CD4-positive, alpha-beta T cell (primary cell): ENCODE measurements at places on chromosomes 12 and 14. TPM values are rescaled to one million over a fixed set of nuclear protein-coding genes. Genes with fewer than 3 reads are reported as not detected.

RND1 gene
- 5.7 TPM for total RNA-seq

KRT83 gene
- total RNA-seq, result not detected

- no peak for DNase-seq
Observed at GRCh38 chr12:104701756-104702155, 245.0 kb downstream of the CHST11 start.

MORN3 gene
- 11.9 TPM for total RNA-seq

PIANP gene
- total RNA-seq, result 0.99 TPM

GRCh38 chr12:28776913-28777422, 372.1 kb upstream of the FAR2 start:
- no peak for DNase-seq

DBX2 gene
- total RNA-seq, result not detected

DNA sequence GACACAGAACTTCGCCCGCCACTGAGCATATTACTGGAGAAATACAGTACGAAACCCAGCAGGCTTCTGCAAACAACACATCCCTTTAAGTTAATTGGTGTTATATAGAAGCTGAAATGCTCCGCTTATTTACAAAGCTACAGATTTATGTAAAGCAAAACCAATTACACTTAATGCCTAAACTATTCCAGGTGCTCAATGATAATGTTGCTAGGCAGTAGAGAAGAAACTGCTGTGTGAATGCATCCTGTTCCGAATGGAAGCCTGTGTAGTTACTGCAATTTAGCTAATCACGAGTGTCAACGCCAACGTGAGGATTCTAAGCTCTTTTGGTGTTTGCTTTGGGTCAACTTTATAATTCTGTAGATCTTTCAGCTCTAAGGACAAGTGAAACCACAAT, 89.8 kb downstream of the SLC15A5 start:
- no peak for DNase-seq

DNA sequence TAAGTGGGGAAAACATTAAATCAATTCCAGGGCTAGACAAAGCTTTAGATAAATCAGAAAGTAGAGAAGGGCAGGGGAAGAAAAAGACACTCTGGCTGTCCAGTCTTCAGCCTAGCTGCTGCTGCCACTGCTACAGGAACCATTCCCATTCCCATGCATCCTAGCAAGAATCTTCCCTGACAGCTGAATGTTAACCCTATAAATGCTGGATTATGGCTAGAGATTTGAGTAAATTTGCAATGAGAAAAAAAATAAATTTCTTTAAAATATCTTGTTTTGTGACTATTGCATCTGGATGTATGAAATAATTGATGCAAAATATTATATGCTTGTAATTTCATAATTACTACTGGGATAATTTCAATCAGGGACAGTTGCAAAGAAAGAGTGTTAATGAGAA, 15.0 kb upstream of the CDKN3 start:
- no peak for DNase-seq

GRCh38 chr12:118061873-118062843, 1.2 kb upstream of the WSB2 start:
- DNase-seq, result no peak

GRCh38 chr12:112950701-112951100, 12.4 kb downstream of the OAS3 start:
- no peak for DNase-seq

DNA sequence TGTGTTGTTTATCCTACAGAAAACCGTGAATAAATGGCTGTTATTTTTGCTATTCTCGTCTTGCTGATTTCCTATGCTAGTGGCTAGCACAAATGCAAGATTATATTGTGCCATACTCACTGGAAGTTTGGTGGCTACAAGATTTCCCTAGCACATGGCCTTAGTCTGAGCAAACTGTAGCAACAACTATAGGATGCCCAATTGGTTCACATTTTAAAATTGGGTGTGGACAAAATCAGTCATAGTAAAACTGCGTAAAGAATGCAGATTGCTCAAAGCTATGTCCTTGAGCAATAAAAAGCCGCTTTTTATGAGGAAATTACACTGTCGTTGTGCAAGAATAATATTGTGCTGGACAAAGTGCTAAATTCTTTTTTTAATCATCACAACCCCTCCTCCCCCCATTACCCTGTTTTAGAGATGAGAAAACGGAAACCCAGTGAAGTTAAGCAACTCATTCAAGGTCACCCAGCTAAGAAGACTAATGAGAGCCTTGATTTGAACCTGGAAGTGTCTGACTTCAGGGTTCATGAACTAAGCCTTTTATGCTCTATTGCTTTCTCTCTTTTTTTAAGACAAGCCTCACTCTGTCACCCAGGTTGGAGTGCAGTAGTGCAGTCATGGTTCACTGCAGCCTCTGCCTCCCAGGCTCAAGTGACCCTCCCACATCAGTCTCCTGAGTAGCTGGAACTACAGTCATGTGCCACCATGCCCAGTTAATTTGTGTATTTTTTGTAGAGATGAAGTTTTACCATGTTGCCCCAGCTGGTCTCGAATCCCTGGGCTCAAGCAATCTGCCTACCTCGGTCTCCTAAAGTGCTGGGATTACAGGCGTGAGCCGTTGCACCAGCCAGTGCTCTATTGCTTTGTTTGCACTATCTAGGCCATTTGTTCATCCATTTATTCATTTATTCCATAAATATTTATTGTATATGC, 73.6 kb downstream of the SRGAP1 start:
- no peak for DNase-seq

DNA sequence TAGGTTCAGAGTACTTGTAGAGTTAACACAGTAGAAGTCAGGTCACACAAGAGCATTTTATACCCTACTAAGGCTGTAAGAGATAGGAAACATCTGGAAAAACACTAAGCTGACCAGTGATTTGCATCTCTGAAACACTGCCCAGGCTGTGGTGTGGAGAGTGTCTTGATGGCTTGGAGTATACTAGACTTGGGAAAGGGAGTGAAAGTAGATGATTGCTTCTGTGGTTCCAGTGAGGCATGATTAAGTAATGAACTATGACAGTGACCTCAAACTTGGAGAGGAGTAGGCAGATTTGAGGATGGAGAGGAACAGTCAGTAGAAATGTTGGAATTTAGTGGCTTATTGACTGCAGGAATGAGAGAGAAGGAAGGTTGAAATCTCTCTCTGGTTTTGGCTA, 201.2 kb downstream of the FLRT2 start:
- DNase-seq, result no peak

DNA sequence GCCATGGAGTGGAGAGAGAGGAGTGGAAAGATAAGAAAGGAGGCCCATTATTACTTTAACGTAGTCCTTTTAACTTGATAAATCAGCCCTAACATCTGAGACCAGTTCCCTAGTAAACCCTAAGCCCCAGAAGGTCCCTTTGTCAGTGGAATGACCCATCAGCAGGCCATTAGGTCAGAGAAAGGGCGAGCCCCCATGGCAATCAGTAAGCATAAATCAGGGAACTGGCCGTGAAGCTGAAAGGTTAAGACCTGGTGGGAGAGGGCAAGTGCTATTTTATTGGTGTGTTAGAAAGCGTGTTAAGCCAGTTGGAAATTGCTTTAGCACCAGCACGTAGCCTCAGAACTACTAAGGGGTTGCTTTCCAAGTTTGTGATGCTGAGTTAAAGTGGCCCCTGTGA, 708.0 kb downstream of the BCL11B start:
- no peak for DNase-seq

DNA sequence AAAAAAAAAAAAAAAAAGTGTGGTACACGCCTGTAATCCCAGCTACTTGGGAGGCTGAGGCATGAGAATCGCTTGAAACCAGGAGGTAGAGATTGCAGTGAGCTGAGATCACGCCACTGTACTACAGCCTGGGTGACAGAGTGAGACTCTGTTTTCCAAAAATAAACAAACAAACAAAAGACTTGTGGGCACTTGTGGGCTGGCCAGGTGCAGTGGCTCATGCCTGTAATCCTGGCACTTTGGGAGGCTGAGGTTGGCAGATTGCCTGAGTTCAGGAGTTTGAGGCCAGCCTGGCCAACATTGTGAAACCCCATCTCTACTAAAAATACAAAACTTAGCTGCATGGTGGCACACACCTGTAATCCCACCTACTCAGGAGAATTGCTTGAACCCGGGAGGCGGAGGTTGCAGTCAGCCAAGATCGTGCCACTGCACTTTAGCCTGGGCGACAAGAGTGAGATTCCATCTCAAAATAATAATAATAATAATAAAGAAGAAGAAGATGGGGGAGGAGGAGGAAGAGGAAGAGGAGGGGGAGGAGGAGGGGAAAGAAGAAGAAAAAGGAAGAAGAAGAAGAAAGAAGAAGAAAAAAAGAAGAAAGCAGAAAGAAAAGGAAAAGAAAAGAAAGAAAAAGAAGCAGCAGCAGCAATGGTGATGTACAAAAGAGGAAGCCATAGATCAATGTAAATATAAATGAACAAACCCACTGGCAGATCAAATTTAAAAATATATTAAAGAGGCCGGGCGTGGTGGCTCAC, 27.9 kb upstream of the CCNT1 start:
- DNase-seq, result no peak

CFAP54 gene
- 0.20 TPM for total RNA-seq

TMCC3 gene
- total RNA-seq, result 1.3 TPM

TRMT5 gene
- 3.6 TPM for total RNA-seq
